Liver (tissue), 10 donors: ENCODE measurements at places on chromosomes 2 and 18.

DNA sequence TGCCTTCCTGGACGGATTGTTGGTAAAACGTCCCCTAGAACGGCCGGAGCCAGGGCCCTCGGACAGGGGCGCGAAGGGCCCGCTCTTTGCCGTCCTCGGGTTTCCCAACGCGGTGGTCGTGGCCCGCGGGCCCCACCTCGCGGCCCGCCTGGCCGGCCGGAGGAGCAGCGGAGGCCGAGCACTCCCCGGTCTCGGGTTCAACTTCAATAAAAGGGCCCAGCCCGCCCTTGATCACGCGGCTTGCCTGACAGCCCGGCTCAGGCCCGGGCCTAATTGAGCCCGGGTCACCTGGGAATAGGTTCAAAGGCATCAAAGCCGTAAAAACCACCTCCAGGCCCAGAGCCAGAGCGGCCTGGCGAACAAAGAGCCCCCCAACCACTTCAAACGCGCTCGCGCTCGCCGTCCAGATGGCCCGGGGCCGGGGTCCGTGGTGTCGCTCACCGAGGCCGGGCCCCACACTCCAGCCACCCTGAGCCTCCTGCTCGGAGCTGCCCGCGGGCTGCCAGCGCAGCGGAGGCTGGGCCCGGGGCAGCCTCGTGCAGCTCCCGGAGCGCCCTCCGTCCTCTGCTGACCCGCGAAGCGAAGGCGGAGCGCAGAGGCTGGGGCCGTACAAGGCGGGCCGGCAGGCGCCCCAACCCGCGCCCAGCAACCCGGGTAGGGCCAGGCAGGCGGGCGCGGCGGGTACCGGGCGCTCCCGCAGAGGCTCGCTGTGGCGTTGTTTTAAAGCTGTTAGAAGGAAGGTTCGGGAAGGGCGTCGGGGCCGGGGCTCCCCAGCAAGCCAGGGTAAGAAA is 1.1 kb upstream of the TWIST2 start:
- no peaks in the 10 kb centered on the region for H3K36me3 ChIP-seq
- DNase-seq, result no peak
- H3K4me1 ChIP-seq, result peaks cover 20% of the 10 kb centered on the region
- H3K27ac ChIP-seq, result no peak overlapping the region
- H3K4me3 ChIP-seq, result no peak overlapping the region

DNA sequence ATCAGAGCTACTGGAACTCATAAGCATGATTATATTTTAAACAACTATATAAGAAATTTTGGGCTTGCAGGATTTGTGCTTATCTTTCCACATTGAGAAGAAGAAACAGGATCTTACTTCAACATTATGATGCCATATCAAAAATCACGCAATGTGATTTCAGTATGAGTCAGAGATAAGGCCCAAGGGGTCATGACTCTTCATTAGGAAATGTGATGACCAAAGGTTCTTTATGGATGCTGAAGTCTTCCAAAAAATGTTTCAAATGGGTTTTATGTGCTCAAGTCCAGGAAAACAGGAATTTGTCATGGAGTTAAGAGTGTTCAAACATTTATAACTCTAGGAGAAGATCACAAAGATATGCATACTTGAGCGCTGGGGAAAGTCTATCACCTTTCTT is 7.8 kb upstream of the SERPINB2 start:
- no peak overlapping the region for H3K27ac ChIP-seq
- no peak for DNase-seq
- no peaks in the 10 kb centered on the region for H3K27me3 ChIP-seq
- no peaks in the 10 kb centered on the region for H3K4me1 ChIP-seq
- H3K4me3 ChIP-seq, result no peak overlapping the region

- no peaks in the 10 kb centered on the region for H3K27me3 ChIP-seq
- no peak overlapping the region for H3K27ac ChIP-seq
- H3K4me3 ChIP-seq, result no peak overlapping the region
- no peak for DNase-seq
Measured at GRCh38 chr2:169143998-169144397, 74.6 kb downstream of the DHRS9 start.

DNA sequence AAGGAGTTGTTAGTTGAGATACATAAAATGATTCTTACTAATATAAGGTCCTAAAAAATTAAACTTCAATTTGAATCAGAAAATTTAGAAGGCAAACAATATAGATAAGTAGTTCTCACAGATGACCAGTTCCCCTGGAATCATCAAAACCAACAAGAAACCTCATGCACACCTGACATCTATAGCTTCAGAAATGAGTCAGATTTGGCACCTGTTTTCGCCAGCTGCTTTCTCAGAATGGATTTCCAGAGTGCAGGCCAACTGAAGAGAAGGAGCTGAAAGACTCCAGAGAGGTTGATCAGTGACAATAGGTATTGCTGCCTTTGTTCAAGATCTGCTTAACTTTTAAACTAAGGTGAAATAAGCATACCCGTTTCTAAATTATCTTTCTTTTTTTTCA is 192.4 kb downstream of the RDH14 start:
- H3K4me1 ChIP-seq, result no peaks in the 10 kb centered on the region
- no peak for DNase-seq
- no peaks in the 10 kb centered on the region for H3K36me3 ChIP-seq

DNA sequence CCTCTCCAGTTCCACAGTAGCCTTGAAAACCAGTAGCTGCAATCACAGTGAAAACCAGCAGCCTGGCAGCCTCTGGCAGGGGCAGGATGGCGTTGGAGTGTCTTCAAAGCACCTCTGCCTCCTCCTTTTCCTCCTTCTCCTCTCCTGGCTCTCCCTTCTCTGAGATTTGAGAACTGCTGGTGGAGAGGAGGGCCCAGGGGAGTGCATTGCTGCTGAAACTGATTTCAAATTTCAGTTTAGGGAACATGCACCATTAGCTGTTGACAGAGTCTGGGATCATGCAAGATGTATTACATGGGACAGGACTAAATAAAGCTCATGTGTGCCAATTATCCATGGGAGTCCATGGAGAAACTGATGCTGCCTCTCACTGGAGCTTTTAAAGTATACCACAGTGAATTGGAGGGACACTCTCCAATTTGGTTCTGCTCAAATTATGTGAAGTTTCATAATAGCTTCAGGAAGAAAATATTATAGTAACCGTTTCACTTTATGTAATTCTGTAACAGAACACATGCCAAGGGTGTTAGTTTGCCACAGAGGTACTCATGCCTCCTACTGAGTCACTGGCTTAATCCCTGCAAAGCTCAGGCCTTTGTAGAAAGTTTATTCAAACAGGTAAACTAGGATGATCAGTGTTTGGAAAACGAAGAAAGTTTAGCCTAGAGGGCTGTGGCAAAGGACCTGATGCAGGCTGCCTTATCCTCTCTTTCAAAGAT is 146.1 kb downstream of the PRPF40A start:
- H3K27ac ChIP-seq, result no peak overlapping the region
- no peaks in the 10 kb centered on the region for H3K27me3 ChIP-seq
- H3K36me3 ChIP-seq, result no peaks in the 10 kb centered on the region
- no peak overlapping the region for H3K4me3 ChIP-seq

DNA sequence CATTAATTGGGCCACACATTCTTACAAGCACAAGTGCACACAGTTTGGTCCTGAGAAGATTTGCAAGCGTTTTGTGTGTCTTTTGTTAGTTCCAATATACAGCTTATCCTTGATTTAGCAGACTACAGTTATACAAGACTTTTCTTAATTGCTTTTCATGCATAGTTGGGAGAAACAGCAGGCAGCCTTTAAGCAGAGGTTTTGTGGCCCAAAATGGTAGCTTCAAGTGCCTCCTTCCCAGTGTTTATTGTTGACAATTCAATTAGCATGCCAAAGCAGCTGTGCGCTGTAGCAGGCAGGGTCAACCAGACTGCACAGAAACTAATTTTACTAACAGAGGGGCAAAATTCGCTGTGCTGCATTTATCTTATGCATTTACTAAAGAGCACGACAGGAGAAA is 47.5 kb downstream of the FRZB start:
- H3K4me3 ChIP-seq, result no peak overlapping the region
- no peaks in the 10 kb centered on the region for H3K27me3 ChIP-seq
- DNase-seq, result no peak
- H3K27ac ChIP-seq, result no peak overlapping the region
- no peaks in the 10 kb centered on the region for H3K36me3 ChIP-seq
